ENCODE measurements at places on chromosomes 7 and 10.

GRCh38 chr10:103712146-103712545 is 143.2 kb downstream of the SH3PXD2A start:
- DNase-seq: no peak

DNA sequence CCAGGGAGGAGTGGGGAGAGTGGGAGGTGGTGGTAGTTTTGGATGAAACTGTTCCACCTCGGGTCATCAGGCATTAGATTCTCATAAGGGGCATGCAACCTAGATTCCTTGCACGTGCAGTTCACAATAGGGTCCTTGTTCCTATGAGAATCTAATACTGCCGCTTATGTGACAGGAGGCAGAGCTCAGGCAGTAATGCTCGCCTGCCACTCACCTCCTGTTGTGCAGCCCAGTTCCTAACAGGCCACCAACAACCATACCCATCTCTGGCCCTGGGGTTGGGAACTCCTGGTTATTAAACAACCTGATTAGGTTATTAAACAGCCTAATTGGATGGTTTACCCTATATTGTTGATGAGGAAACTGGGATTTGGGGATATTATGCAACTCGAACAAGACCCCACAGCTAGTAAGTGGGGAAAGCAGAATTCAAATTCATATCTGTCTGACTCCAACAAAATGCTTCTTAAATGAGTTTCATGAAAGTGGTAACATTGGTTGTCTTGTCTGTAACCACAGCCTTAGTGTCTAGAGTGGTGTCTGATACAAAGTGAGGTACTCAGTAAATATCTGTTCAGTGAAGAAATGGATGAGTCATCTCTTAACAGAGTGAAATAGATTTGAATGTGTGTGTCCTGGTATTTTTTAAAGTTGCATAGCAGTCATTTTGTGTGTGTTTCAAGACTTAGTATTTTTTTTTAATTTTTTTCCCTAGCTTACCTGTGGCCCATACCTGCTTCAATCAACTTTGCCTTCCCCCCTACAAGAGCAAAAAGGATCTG is 101.6 kb downstream of the HECTD2 start:
- DNase-seq: peak; percentile 83

DNA sequence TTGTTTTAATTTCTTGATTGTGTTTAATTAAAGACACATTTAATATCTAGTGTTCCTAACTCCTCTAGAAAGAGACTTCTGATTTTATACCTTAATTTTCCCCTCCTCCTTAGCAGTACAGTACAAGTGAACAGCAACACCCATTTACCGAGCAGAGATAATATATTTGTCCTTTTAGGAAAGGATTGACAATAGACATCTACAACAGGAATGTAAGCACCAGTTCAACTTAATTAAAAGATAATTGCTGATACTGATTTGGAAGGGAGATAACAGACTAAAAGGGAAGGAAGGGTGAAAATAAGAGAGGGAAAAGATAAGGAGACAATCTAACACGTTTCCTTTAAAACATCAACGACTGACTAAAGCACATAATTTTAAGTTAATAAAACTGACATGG is 119.3 kb downstream of the SRPK2 start:
- no peak for DNase-seq

- DNase-seq: peak; percentile 89
Observed at GRCh38 chr7:88306590-88307048, at the start of gene STEAP4. STEAP4 (minus strand) TSS chr7:88306894; CDS start chr7:88284269, 22,625 bp downstream.

GRCh38 chr7:36667007-36667745 is 57.1 kb downstream of the AOAH start:
- no peak for DNase-seq

DNA sequence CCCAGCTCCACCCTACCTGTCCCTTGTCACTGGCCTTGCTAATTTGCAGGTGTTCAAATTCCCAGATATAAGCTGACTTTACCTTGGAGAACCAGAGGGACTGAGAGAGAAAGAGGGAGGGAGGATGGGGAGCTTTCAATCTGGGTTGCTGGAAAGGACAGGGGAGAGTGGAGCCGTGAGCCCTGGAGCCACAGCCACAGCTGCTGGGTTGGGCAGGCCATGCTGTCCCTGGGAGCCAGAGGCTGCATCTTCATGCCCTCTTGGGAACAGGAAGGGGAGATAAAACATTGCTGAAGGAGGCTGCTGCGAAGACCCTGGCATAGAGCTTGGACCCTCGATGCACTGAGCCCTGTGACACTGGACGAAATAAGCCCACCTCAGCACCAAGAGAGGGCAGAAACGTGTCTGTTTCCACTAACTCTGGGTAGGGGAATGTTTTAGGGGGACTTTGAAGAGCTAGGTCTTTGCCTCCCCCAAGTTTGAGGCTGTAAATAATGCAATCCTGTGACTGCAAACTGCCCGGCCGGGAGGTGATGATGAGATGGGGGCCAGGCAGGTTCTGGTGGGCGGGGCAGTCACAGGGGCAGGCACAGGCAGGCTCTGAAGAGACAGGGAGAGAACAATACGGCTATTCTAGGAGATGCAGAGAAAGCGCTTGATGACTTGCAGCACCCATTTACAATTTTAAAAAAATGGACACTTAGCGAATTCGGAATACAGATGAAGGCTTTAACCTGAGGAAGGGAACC is 5.8 kb upstream of the JAKMIP3 start:
- no peak for DNase-seq

- DNase-seq: no peak
Observed at GRCh38 chr7:98312201-98312600, 30.7 kb downstream of the BRI3 start.

DNA sequence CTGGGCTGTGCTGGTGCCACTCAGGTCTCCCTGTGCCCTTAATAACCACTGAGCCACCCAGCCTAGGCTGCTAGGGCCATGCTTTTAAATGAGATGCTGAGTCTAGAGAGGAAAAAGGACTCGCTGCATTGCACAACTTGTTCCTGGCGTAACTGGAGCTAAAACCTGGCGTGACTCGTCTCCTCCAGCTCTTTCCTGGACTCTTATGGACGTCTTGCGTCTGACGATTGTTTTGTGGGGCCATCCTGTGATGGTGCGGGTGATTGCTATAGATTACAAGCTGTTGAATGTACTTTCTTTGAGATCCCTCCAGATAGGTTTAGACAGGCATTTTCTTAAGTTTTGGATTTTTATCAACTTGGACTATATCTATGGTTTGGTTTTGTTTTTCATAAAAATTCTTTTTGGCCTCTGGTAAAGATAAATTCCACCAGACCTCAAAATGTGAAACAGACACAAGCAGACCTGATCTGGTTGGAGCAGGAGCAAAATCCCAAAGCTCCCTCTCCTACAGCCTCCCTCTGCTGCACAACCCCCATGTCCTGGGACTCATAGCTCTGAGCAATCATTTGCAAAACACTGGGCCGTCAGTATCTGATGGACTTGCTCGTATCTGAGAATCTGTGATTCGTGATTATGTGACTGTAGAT is 230.3 kb downstream of the ARHGAP12 start:
- peak; percentile 96 for DNase-seq

GRCh38 chr7:119959811-119960210 is 313.2 kb upstream of the KCND2 start:
- peak; percentile 82 for DNase-seq

DNA sequence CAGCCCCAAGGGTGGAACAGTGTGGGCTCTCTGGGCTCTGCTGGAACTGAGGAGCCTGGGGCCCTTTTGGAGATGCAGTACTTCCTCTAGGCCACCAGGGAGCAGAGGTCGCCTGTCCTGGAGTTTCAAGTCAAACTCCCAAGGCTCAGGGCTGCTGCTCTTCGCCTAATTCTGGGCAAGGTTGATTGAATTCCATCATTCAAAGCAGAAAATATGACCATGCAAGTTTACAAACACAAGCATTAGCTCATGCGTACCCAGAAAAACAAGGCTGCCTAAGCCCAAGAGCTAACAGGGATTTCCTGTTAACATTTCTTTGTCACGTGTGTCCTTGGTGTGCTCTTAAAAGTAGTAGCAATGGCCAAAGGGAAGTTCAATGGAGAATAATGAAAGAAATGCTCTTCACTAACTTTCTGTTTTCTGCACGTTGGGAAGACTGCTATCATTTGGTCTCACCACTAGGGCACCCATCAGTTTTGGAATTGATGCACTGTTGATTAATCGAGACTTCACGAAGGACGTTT is 20.1 kb downstream of the LDB3 start:
- DNase-seq: peak; percentile 72

GRCh38 chr10:124022066-124022465 is 71.3 kb downstream of the CHST15 start:
- DNase-seq: no peak

GRCh38 chr10:117550599-117551329 is 8.2 kb downstream of the EMX2 start:
- no peak for DNase-seq

DNA sequence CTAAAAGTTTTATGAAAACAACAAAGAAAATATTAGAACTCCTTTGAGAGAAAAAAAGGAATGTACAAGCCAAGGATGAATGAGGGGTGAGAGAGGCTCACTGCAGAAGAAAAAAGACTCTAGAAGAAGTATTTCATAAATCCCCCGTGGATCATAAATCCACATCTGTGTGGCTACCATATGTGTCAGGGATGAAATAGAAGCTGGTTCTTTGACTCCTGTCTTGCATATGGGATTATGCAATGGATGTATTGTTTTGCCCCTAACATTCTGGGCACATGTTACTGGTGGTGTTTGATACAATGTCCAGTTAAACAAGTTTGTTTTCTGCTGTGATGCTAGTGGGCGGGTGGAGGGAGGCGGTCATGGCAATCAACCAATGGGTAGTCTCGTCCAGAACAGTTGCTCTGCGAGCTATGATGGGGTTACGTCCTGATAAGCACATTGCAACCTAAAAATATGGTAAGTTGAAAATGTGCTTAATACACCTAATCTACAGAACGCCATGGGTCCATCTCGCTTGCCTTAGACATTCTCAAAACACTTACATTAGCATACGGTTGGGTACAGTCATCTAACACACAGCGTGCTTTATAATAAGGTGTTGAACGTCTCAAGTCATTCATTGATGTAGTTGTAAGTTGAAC is 34.1 kb upstream of the PITRM1 start:
- peak; percentile 78 for DNase-seq

DNA sequence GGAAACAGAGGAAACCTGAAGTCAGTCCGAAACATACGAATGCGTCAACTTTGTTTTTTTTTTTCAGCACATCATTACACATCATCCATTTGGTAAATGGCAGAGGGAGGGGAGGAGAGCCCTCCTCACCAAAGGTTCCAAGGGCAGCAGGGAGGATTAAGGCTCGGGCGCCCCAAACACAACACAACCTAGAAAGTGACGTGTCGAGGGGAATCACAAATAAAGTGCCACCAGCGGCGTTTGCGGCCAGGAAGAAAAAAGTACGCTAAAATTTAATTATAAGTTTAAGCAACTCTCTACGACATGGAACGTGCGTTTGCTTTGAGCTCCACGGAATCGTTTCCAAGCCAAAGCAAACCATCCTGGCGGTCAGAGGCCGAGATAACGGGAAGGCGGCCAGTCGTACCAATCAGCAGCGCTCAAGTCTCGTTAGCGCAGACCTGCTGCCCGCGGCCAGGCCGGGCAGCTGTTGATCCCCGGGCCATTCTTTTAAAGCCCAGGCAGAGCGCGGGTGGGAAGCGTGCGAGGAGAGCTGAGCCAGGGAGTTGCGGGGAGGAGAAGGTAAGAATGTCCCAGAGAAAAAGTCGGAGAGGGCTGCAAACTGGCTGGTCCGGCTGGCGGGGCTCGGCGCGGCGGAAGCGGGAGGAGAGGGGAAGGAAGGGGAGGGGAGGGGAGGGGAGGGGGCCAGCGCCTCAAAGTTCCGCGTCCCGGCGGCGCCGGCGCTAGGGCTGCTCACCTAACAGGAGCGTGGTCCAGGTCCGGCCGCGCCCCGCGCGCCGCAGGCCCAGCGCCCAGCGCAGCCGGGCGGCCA is 719 bp downstream of the DPY19L1 start:
- peak; percentile 59 for DNase-seq

GRCh38 chr10:132926777-132927650 is 15.4 kb downstream of the CFAP46 start:
- DNase-seq: no peak

GRCh38 chr10:99290306-99290705 is 38.9 kb upstream of the CNNM1 start:
- DNase-seq: no peak

- no peak for DNase-seq
Observed at GRCh38 chr7:121385056-121385799, 10.9 kb downstream of the FAM3C start.

- DNase-seq: peak; percentile 56
Observed at GRCh38 chr7:75743455-75743859, 4.7 kb upstream of the HIP1 start.

- no peak for DNase-seq
Observed at GRCh38 chr7:136336932-136337331, 359.8 kb upstream of the MTPN start.

DNA sequence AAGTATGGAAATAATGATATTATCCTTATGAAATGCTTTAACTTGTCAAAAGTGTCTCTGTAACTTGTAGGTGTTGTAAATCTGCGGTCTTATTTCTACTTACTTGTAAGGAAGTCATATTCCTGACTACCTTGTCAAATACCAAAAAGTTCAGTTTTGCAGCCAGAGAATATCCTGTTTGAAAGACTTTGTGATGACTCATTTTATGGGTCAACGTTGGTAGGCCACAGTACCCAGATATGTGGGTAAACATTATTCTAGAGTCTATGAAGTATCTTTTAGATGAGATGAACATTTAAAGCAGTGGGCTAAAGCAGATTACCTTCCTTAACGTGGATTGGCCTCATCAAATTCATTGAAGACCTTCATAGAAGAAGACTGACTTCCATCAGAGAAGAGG is 195.3 kb downstream of the PPP1R9A start:
- DNase-seq: no peak

- DNase-seq: no peak
Observed at GRCh38 chr10:49625411-49625810, 11.6 kb downstream of the CHAT start.

- DNase-seq: peak; percentile 36
Observed at GRCh38 chr7:99790407-99790806, 6.4 kb upstream of the CYP3A4 start.

- DNase-seq: no peak
Observed at GRCh38 chr10:132247943-132248342, 59.8 kb downstream of the STK32C start.

DNA sequence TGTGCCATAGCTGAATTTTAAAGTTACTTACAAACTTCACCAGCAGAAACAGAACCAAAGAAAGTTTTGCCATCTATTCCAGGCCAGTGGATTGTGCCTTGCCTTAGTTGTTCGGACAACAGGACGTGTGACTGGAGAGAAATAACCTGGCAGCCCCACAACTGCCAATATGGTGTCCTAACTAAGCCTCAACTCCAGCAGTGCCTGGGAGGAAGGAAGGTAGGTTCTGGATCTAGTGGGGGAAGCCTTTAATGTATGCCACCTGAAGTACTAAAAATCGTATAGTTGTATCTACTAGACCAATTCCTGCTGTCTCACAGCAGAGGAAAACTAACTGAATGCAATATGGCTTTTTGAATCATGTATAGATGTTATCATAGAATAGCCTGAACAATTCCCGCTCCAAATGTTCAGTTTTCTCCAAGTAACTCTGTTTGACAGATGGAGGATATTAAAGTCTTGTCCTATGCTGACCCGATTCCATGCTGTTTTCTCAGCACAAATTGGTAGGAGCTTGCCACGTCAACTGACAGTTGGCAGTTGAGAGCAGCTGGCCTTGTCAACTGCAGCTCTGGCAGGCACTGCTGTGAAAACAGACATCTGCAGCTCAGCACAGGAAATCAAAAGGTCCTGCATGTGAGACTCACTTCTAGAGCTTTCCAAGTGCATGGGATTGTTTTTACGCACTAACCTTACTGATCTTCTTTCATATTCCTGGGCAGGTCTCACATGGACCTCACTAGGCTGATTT is 84.5 kb upstream of the WNT16 start:
- no peak for DNase-seq

All from fibroblast of mammary gland (primary cell).